Activated CD8-positive, alpha-beta memory T cell treated with anti-CD3 and anti-CD28 coated beads, Interleukin-2, amount 10 ng/mL, durations not matched to agents 7 days and 5 days (primary cell): ENCODE measurements at places on chromosomes 6 and 20. TPM values are rescaled to one million over a fixed set of nuclear protein-coding genes. Genes with fewer than 3 reads are reported as not detected.

- H3K36me3 ChIP-seq, result no peaks in the 10 kb centered on the region
- no peaks in the 10 kb centered on the region for H3K27me3 ChIP-seq
- DNase-seq, result no peak
Observed at GRCh38 chr20:22525821-22526220, 58.6 kb downstream of the FOXA2 start.

KIF13A gene
- 0.05 TPM for total RNA-seq

GRCh38 chr6:149132336-149132735, 185.2 kb upstream of the TAB2 start:
- H3K36me3 ChIP-seq, result peaks cover 26% of the 10 kb centered on the region
- H3K27ac ChIP-seq, result peak overlapping the region; percentile 67
- H3K27me3 ChIP-seq, result no peaks in the 10 kb centered on the region
- no peak for DNase-seq

DNA sequence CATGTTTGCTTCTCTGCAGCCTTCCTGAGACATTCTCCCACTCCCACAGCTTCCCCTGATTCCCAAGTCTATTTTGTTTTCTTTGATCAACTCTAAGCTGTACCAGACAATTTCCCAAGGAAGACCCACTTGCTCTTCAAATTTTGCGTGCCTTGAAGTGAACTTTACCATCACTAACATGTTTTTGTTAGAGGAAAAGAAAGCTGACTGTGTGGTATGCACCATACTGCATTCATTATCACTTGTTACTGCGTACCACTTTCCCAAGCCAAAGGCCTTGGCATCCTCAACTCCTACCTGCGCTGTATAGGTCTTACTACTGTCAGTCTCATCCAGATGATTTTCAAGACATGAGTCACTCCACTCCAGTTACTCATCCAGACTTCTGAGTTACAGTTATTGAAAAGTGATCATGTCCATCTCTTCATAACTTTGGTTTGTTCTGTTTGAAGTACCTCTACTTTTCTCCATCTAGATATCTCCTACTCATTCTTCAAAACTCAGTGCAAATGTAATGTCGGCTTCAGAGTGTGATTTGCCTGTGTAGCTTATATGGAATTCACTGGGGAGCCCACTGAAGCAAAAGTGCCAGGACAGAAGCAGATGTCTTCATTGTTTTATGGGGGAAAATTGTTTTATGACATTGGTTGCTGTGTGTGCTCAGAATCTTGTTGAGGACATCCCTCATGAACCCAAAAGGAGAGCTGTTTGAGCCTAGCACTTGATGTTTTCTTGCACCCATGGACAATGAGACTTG, 5.2 kb downstream of the RPS12 start:
- H3K4me1 ChIP-seq, result peaks cover 45% of the 10 kb centered on the region
- H3K36me3 ChIP-seq, result peaks cover 51% of the 10 kb centered on the region
- no peak for DNase-seq
- H3K27ac ChIP-seq, result peak overlapping the region; percentile 3
- no peak overlapping the region for H3K4me3 ChIP-seq
- H3K27me3 ChIP-seq, result no peaks in the 10 kb centered on the region

DNA sequence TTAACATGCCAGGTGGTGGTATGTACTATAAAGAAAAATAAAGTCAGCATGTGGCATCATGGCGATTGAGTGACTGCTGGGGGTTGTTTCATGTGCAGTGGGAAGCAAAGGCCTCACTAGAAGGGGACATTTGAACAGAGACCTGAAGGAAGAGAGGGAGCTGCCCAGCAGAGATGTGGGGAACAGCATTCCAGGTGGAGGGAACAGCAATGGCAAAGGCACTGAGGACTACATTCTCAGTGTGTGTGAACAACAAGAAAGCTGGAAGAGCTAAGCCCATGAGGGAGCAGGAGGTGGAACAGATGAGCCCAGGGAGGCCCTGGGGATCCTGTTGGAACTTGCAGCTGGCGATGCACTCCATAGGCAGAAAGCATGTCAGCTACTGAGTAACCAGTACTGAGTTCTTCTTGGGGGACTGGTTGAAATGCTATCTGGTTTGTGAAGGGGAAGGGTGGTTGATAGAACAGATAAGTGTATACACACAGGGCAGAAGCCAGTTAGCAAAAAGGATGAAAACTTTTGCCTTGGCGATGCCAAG, 29.2 kb downstream of the NOX3 start:
- H3K4me3 ChIP-seq, result no peak overlapping the region
- DNase-seq, result no peak
- H3K4me1 ChIP-seq, result no peaks in the 10 kb centered on the region
- H3K27ac ChIP-seq, result no peak overlapping the region
- H3K36me3 ChIP-seq, result no peaks in the 10 kb centered on the region

DNA sequence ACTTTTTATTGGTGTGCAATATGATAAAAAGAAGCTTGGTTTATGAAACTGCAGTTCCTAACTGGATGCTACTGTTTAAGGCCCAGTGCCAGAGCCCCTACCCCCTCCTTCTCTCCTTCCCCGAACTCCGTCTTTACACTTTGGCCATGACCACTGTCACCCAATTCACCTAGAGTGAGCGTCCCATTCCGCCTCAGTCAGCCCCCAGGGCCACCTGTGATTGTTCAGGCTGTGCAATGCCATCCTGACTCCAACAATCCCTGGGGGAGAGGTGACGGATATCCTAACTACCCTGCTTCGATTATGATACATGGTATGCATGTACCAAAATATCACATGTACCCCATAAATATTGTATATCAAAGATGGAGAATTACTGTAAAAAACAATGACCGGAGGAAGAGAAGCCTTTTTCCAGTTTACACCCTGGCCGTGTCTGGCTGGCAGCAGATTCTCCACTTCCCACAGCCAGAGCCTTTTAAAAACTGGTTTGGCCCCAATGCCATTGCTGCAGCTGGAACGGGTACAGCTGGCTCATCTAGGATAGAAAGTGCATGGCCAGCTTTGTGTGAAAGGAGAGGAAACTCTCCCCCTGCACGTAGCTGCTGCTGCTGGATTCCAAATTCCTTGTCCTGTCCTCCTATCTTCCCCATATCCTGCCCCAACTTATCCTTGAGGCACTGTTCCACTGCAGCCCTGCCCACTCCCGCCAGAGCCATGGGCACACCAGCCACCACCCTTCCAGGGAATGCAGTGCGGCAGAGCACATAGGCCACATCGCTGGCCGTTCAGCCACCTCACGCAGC, 99.7 kb downstream of the JPH2 start:
- no peaks in the 10 kb centered on the region for H3K36me3 ChIP-seq
- peaks cover 30% of the 10 kb centered on the region for H3K27me3 ChIP-seq
- H3K4me3 ChIP-seq, result no peak overlapping the region
- peaks cover 2% of the 10 kb centered on the region for H3K4me1 ChIP-seq

DNA sequence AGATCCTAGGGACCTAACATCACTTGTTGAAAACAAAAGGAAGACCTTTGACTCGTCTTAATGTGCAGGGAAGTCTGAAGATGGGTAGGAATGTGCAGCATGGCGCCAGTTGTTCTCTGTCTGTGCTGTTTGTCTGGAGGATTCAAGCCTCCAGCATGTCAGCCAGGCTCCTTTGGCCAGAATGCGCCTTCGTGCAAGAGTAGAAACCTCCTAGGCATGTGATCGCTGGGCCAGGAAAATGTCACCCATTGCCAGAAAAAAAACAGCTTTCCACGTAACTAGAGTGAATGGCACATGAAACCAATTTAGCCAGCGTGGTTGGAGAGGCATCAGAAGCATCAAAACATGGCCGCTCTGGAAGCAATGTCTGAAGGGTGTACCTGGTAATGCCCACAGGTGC, 132.7 kb downstream of the EDN1 start:
- no peak overlapping the region for H3K4me3 ChIP-seq
- no peaks in the 10 kb centered on the region for H3K36me3 ChIP-seq
- H3K4me1 ChIP-seq, result no peaks in the 10 kb centered on the region
- no peak for DNase-seq
- H3K27me3 ChIP-seq, result no peaks in the 10 kb centered on the region
- no peak overlapping the region for H3K27ac ChIP-seq

DNA sequence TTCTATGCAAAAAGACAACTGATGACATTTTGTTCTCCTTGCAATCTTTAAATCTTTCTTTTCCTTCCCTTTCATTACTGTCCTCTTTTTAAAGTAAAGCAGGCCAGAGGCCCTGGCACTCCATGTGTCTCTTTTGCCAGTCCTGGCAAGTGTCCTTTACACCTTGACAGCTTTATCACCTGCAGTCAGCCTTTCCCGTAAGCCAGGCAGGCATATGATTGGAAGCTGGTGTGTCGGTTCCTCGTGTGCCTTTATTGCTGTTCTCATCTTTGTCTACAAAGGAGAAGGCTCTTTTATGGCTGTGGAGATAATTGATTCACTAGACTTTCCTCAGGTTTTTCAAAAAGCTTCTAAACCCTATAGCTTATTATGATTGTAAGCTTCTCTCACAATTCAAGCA, 162.3 kb upstream of the FBXL4 start:
- no peak for DNase-seq
- H3K27me3 ChIP-seq, result peaks cover 32% of the 10 kb centered on the region
- H3K36me3 ChIP-seq, result no peaks in the 10 kb centered on the region
- H3K4me3 ChIP-seq, result no peak overlapping the region
- no peaks in the 10 kb centered on the region for H3K4me1 ChIP-seq

- H3K4me1 ChIP-seq, result no peaks in the 10 kb centered on the region
- peaks cover 37% of the 10 kb centered on the region for H3K27me3 ChIP-seq
- H3K4me3 ChIP-seq, result no peak overlapping the region
- no peak for DNase-seq
Observed at GRCh38 chr6:138346302-138347195, 31.2 kb upstream of the SMIM28 start.

- no peak overlapping the region for H3K27ac ChIP-seq
- H3K4me1 ChIP-seq, result no peaks in the 10 kb centered on the region
- H3K36me3 ChIP-seq, result no peaks in the 10 kb centered on the region
- DNase-seq, result no peak
- H3K4me3 ChIP-seq, result no peak overlapping the region
- no peaks in the 10 kb centered on the region for H3K27me3 ChIP-seq
Observed at GRCh38 chr6:141218583-141218982, 914.1 kb upstream of the GJE1 start.

- H3K27me3 ChIP-seq, result no peaks in the 10 kb centered on the region
- no peaks in the 10 kb centered on the region for H3K4me1 ChIP-seq
- DNase-seq, result no peak
- H3K27ac ChIP-seq, result no peak overlapping the region
Observed at GRCh38 chr6:143286251-143286795, 164.2 kb downstream of the ADAT2 start.

- no peak for DNase-seq
- peaks cover 4% of the 10 kb centered on the region for H3K4me1 ChIP-seq
- H3K27me3 ChIP-seq, result no peaks in the 10 kb centered on the region
- H3K27ac ChIP-seq, result no peak overlapping the region
Observed at GRCh38 chr20:58629215-58629580, 21.9 kb upstream of the STX16 start.

GRCh38 chr6:130098317-130098716, 79.9 kb downstream of the L3MBTL3 start:
- no peak overlapping the region for H3K27ac ChIP-seq
- no peak overlapping the region for H3K4me3 ChIP-seq
- peaks cover 44% of the 10 kb centered on the region for H3K36me3 ChIP-seq
- H3K4me1 ChIP-seq, result peaks cover 12% of the 10 kb centered on the region

GRCh38 chr20:14712302-14712739, 374.9 kb upstream of the FLRT3 start:
- no peaks in the 10 kb centered on the region for H3K27me3 ChIP-seq
- no peak for DNase-seq
- H3K4me3 ChIP-seq, result no peak overlapping the region
- no peaks in the 10 kb centered on the region for H3K36me3 ChIP-seq

DNA sequence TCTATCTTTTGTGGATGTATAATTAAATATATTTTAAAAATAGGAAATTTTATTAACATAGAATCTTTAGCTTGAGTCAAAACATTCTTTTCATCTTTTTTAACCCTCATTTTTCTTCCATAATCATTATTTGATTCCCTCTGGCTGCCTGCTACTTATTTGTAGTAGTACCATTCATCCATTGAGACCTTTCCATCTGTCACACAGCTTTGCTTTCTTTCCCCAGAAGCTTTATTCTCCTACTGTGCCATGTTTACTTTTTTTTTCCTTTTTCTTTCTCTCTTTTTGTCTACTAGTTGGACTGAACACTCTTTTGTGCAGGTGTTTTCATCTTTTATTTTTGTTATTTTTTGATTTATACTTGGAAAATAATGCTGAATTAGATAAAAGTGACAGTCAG, 522.6 kb upstream of the MMS22L start:
- H3K27ac ChIP-seq, result no peak overlapping the region
- no peaks in the 10 kb centered on the region for H3K27me3 ChIP-seq
- H3K36me3 ChIP-seq, result no peaks in the 10 kb centered on the region
- no peak for DNase-seq
- no peaks in the 10 kb centered on the region for H3K4me1 ChIP-seq
- H3K4me3 ChIP-seq, result no peak overlapping the region

KCNK5 gene
- total RNA-seq, result 19.1 TPM

GRCh38 chr6:120994573-120994967, 339.7 kb downstream of the TBC1D32 start:
- H3K4me3 ChIP-seq, result no peak overlapping the region
- no peak for DNase-seq
- H3K27me3 ChIP-seq, result no peaks in the 10 kb centered on the region
- no peak overlapping the region for H3K27ac ChIP-seq
- H3K4me1 ChIP-seq, result no peaks in the 10 kb centered on the region

DNA sequence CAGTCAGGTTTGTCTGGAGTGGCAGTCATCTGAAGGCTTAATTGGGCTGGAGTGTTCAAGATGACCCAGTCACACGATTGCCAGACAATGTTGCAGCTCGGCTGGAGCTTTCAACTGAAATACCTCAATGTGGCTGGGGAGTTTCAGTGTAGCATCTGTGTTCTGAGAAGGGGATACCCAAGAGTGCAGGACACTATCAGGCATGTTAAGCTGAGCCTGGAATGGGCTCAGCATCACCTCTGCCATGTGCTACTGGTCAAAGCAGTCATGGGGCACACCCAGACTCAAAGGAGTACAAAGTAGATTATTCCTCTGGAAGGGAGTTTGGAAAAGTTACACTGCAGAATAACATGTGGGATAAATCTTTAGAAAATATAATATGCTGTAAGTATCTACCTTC, 363.9 kb downstream of the KIF16B start:
- no peak overlapping the region for H3K27ac ChIP-seq
- H3K4me3 ChIP-seq, result no peak overlapping the region
- H3K4me1 ChIP-seq, result no peaks in the 10 kb centered on the region
- DNase-seq, result no peak
- H3K27me3 ChIP-seq, result no peaks in the 10 kb centered on the region
- no peaks in the 10 kb centered on the region for H3K36me3 ChIP-seq

- no peak for DNase-seq
- H3K27me3 ChIP-seq, result peaks cover 84% of the 10 kb centered on the region
- H3K4me1 ChIP-seq, result peaks cover 15% of the 10 kb centered on the region
- peak overlapping the region; percentile 57 for H3K4me3 ChIP-seq
- peak overlapping the region; percentile 29 for H3K27ac ChIP-seq
- peaks cover 8% of the 10 kb centered on the region for H3K36me3 ChIP-seq
Observed at GRCh38 chr6:28789553-28790083, 134.2 kb downstream of the TRIM27 start.
